ENCODE measurements at places on chromosomes 6 and 20. TPM values are rescaled to one million over a fixed set of nuclear protein-coding genes. Genes with fewer than 3 reads are reported as not detected.
A peak's percentile ranks its signal among the peaks of the same experiment; 100 is the strongest.

DNA sequence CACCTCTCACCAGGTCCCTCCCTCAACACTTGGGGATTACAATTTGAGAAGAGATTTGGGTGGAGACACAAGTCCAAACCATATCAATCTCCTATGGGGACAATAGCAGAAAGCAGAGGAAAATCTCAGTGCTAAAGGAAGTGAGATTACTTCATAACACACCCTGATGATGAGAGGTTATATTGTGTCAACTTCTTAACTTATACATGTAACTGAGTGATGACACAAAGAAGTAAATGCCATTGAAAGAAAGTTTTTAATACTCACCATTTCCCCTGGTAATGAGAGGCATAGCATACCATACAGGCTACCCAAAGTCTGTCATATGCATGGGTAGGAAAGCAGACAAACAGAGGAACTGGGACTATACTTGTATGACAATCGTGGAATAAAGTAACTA, 137.2 kb downstream of the MMUT start:
- DNase-seq: no peak
- no peaks in the 10 kb centered on the region for H3K4me1 ChIP-seq
- no peak overlapping the region for H3K4me3 ChIP-seq
- H3K27me3 ChIP-seq: no peaks in the 10 kb centered on the region
- no peaks in the 10 kb centered on the region for H3K36me3 ChIP-seq

DNA sequence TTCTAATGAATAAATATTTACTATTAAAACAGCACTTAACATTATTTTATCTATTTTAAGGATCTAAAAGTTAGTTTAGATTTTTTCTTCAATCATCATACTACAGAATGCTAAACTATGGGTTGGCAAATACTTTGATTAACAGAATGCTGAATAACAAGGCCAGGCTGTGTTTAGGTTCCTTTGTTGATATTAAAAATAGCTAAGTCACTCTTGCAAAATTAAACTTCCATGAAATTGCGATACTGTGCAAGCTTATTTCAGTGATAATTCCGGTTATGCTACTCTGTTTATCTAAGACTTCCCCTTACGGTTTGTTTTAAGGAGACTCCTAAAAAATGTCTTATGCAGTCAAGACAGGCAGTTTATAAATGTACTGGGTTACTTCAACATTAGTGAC, 2.8 kb downstream of the RNF24 start:
- no peaks in the 10 kb centered on the region for H3K27me3 ChIP-seq
- H3K36me3 ChIP-seq: no peaks in the 10 kb centered on the region
- no peak for DNase-seq
- H3K4me3 ChIP-seq: no peak overlapping the region

DNA sequence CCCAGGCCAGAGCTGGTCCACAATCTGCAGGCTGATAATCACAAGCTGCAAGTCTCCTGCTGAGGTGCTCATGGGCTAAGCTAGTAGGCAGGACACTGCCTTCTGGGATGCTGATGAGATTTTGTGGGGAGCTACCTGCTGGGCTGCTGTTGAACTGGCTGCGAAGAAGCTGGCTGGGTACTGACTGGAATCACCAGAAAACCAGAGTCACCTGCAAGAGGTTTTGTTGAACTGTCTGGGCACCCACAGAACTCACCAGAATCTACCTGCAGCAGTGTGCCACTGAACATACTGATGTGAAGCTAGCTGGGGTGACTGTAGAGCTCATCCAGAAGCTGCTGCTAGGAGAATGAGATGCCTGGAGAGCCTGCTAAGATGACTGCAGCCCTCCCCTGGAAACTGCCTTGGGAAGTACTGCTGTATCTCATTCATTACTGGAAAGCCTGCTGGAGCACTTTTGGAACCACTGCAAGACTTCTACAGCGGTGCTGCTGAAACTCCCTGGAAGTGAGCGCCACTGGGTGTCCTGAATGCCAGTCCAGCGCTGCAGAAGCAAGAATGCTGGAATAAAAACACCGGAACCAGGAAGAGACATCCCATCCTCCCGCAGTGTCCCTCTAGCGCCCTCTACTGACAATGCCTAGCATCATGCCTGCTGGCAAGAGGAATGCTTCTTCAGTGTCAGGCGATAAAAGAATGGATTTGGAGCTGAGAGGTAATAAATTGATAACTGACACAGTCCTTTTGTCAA, 64.9 kb upstream of the ARHGAP18 start:
- no peaks in the 10 kb centered on the region for H3K4me1 ChIP-seq
- H3K27ac ChIP-seq: no peak overlapping the region
- no peaks in the 10 kb centered on the region for H3K27me3 ChIP-seq
- no peak overlapping the region for H3K4me3 ChIP-seq

- H3K4me1 ChIP-seq: no peaks in the 10 kb centered on the region
- H3K27me3 ChIP-seq: no peaks in the 10 kb centered on the region
- H3K4me3 ChIP-seq: no peak overlapping the region
- no peaks in the 10 kb centered on the region for H3K36me3 ChIP-seq
- no peak overlapping the region for H3K27ac ChIP-seq
Measured at GRCh38 chr20:51715163-51715855, 52.9 kb downstream of the ATP9A start.

GRCh38 chr20:25300496-25301170, 52.7 kb downstream of the PYGB start:
- H3K36me3 ChIP-seq: no peaks in the 10 kb centered on the region
- no peak overlapping the region for H3K27ac ChIP-seq
- no peaks in the 10 kb centered on the region for H3K27me3 ChIP-seq
- DNase-seq: no peak
- H3K4me3 ChIP-seq: no peak overlapping the region
- H3K4me1 ChIP-seq: no peaks in the 10 kb centered on the region

GRCh38 chr6:52333840-52334200, 28.1 kb upstream of the PAQR8 start:
- peak overlapping the region; percentile 46 for H3K27ac ChIP-seq
- H3K4me3 ChIP-seq: peak overlapping the region; percentile 28
- no peak for DNase-seq
- H3K4me1 ChIP-seq: peaks cover 66% of the 10 kb centered on the region
- H3K36me3 ChIP-seq: no peaks in the 10 kb centered on the region
- H3K27me3 ChIP-seq: no peaks in the 10 kb centered on the region

DNA sequence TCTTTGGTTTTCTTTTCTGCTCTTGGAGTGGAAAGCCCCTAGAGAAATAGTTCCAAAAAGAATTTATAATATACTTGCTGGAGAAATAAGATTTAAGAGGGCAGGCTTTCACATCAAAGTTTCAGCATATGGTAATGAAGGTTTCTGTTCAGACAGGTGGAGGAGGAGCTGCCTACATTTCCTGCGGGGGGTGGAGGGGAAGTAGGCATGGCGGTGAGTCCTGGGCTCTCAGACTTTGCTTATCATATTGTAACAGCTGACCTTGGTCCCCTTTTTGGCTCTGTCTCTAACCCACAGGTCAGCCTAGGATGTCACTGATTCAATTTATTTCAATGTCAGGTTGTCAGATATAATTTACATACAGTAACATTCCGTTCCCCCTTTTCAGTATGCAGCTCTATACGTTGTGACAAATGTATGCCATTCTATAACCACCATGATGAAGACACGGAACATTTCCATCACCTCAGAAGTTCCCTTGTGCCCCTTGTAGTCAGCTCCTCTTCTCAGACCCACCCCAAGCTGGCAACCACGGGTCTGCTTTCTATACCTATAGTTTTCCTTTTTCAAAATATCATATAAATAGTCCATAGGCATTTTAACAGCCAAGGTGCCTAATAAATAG, 77.6 kb upstream of the GGTLC1 start:
- peak overlapping the region; percentile 33 for H3K4me3 ChIP-seq
- peaks cover 12% of the 10 kb centered on the region for H3K4me1 ChIP-seq
- H3K27ac ChIP-seq: no peak overlapping the region
- DNase-seq: peak; percentile 29
- H3K27me3 ChIP-seq: no peaks in the 10 kb centered on the region
- H3K36me3 ChIP-seq: no peaks in the 10 kb centered on the region

GRCh38 chr6:33236328-33236727, 28.0 kb downstream of the RING1 start:
- no peak overlapping the region for H3K27ac ChIP-seq
- H3K27me3 ChIP-seq: peaks cover 10% of the 10 kb centered on the region
- H3K36me3 ChIP-seq: no peaks in the 10 kb centered on the region
- DNase-seq: no peak

GRCh38 chr6:157158897-157159296, 164.4 kb downstream of the TMEM242 start:
- H3K27me3 ChIP-seq: no peaks in the 10 kb centered on the region
- no peak overlapping the region for H3K27ac ChIP-seq
- H3K4me1 ChIP-seq: no peaks in the 10 kb centered on the region
- H3K36me3 ChIP-seq: no peaks in the 10 kb centered on the region
- no peak overlapping the region for H3K4me3 ChIP-seq

GRCh38 chr6:15626878-15627674, 35.8 kb downstream of the DTNBP1 start:
- no peaks in the 10 kb centered on the region for H3K27me3 ChIP-seq
- no peak overlapping the region for H3K4me3 ChIP-seq
- H3K27ac ChIP-seq: peak overlapping the region; percentile 6
- peaks cover 4% of the 10 kb centered on the region for H3K36me3 ChIP-seq
- no peak for DNase-seq
- H3K4me1 ChIP-seq: peaks cover 37% of the 10 kb centered on the region

DNA sequence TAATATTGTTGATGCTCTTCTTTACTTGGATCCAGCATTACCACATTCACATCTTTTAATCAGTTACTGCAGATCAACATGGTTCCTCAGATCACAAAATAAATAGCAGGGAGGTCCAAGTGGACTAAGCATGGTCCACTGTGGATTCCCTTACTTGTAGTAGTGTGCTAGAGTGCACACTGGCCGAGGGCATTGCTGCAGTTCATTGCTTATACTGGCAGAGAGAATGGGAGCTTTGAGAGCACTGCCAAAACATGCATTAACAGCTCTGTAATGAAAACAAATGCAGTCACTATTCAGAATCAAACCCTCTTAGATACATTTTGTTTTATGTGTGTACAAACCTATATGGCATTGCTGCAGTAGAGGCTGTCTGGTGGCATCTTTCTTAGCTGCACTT, 471.5 kb downstream of the CD109 start:
- no peak overlapping the region for H3K4me3 ChIP-seq
- H3K4me1 ChIP-seq: no peaks in the 10 kb centered on the region
- no peaks in the 10 kb centered on the region for H3K36me3 ChIP-seq

DNA sequence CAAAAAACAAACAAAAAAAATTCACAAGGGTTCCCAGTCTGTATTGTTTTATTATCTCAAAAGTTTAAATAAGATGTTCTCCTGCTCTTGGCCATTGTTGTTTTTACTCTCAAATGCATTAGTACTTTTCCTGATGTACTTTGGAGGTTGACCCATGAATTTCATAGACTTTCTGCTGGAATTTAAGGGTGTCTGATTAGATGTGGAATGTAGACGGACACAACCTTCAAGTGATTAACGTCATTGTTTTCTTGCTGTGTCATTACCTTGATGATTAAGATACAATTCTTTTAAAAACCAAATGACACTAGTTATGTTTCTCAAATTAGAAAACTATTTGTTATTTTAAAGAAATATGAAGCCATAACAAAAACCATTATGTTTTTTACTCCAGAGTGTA, 421.4 kb upstream of the RUNX2 start:
- H3K4me1 ChIP-seq: no peaks in the 10 kb centered on the region
- no peaks in the 10 kb centered on the region for H3K27me3 ChIP-seq
- H3K27ac ChIP-seq: no peak overlapping the region
- no peaks in the 10 kb centered on the region for H3K36me3 ChIP-seq
- no peak for DNase-seq

- H3K36me3 ChIP-seq: no peaks in the 10 kb centered on the region
- DNase-seq: no peak
- no peak overlapping the region for H3K4me3 ChIP-seq
Measured at GRCh38 chr20:6838181-6838826, 70.8 kb downstream of the BMP2 start.

DNA sequence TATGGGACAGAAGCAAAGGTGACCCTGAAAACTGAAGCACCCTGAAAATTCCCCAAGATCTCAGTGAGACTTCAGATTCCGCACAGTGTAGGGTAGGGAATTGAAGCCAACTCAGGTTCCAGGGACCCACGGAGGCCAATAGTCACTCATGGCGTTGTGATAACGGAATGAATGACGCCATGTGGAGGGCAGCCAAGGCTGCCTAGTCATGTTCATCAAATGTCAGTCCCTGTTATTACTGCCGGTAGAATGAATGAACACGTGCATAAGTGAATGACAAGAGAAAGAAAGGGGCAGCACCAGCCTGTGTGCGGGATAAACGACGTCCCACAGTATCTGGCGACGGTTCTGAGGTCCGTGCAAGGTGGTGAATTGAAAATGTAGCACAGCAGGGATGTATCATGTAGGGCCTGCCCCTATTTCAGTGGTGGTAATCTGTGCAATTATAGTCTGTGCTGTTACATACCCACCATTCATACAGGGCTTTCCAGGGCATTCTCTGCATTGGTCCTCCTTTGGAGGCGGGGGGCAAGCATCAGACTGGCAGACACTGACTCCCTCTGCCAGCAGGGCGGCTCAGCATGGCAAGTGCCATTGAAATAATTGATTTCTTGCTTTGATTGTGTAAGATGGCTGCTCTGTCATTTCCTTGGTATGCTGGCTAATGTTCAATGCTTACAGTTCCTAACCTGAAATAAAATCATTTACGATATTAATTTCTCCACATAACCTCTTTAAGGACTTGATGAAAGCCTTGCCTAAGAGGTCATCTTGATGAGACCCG, 386.9 kb downstream of the CDH4 start:
- H3K4me1 ChIP-seq: no peaks in the 10 kb centered on the region
- no peak overlapping the region for H3K4me3 ChIP-seq
- no peaks in the 10 kb centered on the region for H3K27me3 ChIP-seq
- DNase-seq: no peak
- no peak overlapping the region for H3K27ac ChIP-seq
- no peaks in the 10 kb centered on the region for H3K36me3 ChIP-seq

GRCh38 chr6:53758496-53758895, 36.3 kb upstream of the LRRC1 start:
- H3K27me3 ChIP-seq: no peaks in the 10 kb centered on the region
- no peaks in the 10 kb centered on the region for H3K4me1 ChIP-seq
- DNase-seq: no peak

DNA sequence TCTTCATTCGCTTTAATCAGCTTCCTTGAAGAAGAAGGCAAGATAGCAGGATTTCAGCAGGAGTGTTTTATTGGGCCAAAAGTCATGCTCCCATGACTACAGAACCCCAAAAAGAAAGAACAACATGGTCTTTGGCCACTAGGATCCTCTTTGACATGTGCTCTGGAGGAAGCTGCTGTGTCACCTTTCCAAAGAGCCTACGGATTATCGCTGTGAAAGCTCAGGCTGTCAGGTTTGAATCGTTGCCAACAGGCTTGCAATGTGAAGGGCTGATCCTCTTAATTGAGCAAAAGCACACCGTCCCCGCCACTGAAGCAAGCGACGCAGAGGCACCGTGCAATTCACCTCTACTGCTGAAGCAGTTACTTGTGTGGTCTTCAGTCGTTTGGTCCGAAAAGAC, 29.0 kb downstream of the MYLIP start:
- H3K27me3 ChIP-seq: no peaks in the 10 kb centered on the region
- H3K36me3 ChIP-seq: no peaks in the 10 kb centered on the region
- peaks cover 9% of the 10 kb centered on the region for H3K4me1 ChIP-seq
- H3K4me3 ChIP-seq: no peak overlapping the region
- DNase-seq: no peak
- no peak overlapping the region for H3K27ac ChIP-seq

- H3K27me3 ChIP-seq: no peaks in the 10 kb centered on the region
- no peaks in the 10 kb centered on the region for H3K36me3 ChIP-seq
- no peak for DNase-seq
- H3K4me3 ChIP-seq: no peak overlapping the region
- H3K27ac ChIP-seq: no peak overlapping the region
Measured at GRCh38 chr6:16392010-16392409, 153.6 kb downstream of the GMPR start.

APOM gene
- polyA plus RNA-seq: 4.3 TPM

NMBR gene
- not detected for polyA plus RNA-seq

NKAIN2 gene
- not detected for polyA plus RNA-seq

ZNF165 gene
- polyA plus RNA-seq: 0.78 TPM

WFDC2 gene
- polyA plus RNA-seq: not detected

ACTL10 gene
- 6.6 TPM for polyA plus RNA-seq

TSHZ2 gene
- 0.10 TPM for polyA plus RNA-seq

All from CD8-positive, alpha-beta memory T cell (primary cell).